Natural killer cell (primary cell): ENCODE measurements at places on chromosomes 16 and 17. TPM values are rescaled to one million over a fixed set of nuclear protein-coding genes. Genes with fewer than 3 reads are reported as not detected.

Gene KRTAP4-6
- total RNA-seq: not detected

Gene KRT23
- not detected for total RNA-seq

Gene KAT7
- 213 TPM for total RNA-seq

Gene SCGB1C2
- not detected for total RNA-seq

Gene TAT
- total RNA-seq: not detected

Gene AOC3
- 0.73 TPM for total RNA-seq

Gene PRCD
- total RNA-seq: 0.82 TPM

Gene HES7
- 0.61 TPM for total RNA-seq

Gene DNAI2
- total RNA-seq: 0.35 TPM

Gene VAT1L
- total RNA-seq: not detected

Gene DPEP1
- not detected for total RNA-seq

Gene ZSCAN10
- total RNA-seq: 0.96 TPM

Gene CYBC1
- 168 TPM for total RNA-seq

Gene CD300LB
- total RNA-seq: 3.5 TPM

Gene SLC16A3
- total RNA-seq: 365 TPM

Gene BAIAP3
- 21.7 TPM for total RNA-seq

Gene SLC16A11
- 1.2 TPM for total RNA-seq

Gene GABARAPL2
- 66.2 TPM for total RNA-seq

Gene HOXB13
- not detected for total RNA-seq

Gene ZNF263
- 38.8 TPM for total RNA-seq

Gene LAT
- 147 TPM for total RNA-seq

Gene FOXJ1
- 0.36 TPM for total RNA-seq

Gene FOXC2
- total RNA-seq: 0.14 TPM

Gene PDILT
- total RNA-seq: not detected

Gene KRT12
- not detected for total RNA-seq
